Activated CD4-positive, alpha-beta memory T cell treated with anti-CD3 and anti-CD28 coated beads, Interleukin-2, amount 10 ng/mL, durations not matched to agents 7 days and 5 days (primary cell): ENCODE measurements at places on chromosomes 1 and 21.

DNA sequence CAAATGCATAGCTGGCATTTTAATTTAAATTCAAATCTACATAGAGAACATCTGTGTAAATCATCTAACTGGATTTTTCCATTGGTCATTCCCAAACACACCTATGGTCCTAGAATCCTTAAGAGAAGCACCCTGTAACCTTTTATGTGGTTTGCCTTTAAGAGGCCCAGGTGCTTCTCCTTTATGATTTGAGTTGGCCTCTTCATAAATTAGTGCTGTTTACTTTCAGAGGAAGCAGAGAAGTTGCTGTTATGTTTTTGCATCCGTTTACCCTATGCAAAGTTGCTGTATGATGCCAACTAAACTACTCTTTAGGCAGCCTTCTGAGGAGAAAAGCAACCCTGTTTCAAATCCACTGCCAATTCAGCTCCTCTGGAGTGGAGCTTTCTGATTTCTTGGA is 193.8 kb downstream of the HS2ST1 start:
- no peak overlapping the region for H3K4me3 ChIP-seq
- no peaks in the 10 kb centered on the region for H3K4me1 ChIP-seq
- no peaks in the 10 kb centered on the region for H3K27me3 ChIP-seq
- no peak overlapping the region for H3K27ac ChIP-seq
- DNase-seq, result no peak
- H3K36me3 ChIP-seq, result no peaks in the 10 kb centered on the region

GRCh38 chr21:45135122-45135521 is 60.7 kb downstream of the ADARB1 start:
- no peak for DNase-seq
- no peak overlapping the region for H3K27ac ChIP-seq
- peaks cover 17% of the 10 kb centered on the region for H3K4me1 ChIP-seq
- no peak overlapping the region for H3K4me3 ChIP-seq
- peaks cover 10% of the 10 kb centered on the region for H3K36me3 ChIP-seq
- H3K27me3 ChIP-seq, result no peaks in the 10 kb centered on the region

GRCh38 chr21:28699596-28700259 is 292.9 kb downstream of the LTN1 start:
- no peaks in the 10 kb centered on the region for H3K27me3 ChIP-seq
- no peak for DNase-seq
- peaks cover 10% of the 10 kb centered on the region for H3K36me3 ChIP-seq
- no peaks in the 10 kb centered on the region for H3K4me1 ChIP-seq
- H3K4me3 ChIP-seq, result no peak overlapping the region
- H3K27ac ChIP-seq, result no peak overlapping the region

DNA sequence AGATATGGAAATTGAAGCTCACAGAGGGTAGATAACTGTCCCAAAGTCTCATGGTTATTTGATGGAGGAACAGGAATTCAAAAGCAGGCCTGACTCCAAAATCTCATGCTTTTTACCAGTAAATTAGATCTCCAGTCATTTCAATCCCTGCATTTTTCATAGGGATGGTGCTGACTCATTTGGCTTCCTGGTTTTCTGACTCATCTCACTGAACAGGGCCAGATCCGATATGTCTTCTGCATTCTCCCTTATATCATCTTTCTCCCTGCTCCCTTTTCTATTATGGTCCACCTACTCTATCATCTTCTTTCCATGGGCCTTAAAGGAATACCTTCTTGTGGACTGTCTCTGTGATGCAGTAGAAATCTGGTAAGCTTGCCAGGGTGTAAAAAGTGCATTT is 187.2 kb downstream of the FGGY start:
- no peaks in the 10 kb centered on the region for H3K27me3 ChIP-seq
- H3K36me3 ChIP-seq, result no peaks in the 10 kb centered on the region
- DNase-seq, result no peak
- peaks cover 23% of the 10 kb centered on the region for H3K4me1 ChIP-seq
- H3K4me3 ChIP-seq, result no peak overlapping the region
- no peak overlapping the region for H3K27ac ChIP-seq

- no peaks in the 10 kb centered on the region for H3K27me3 ChIP-seq
- no peak overlapping the region for H3K4me3 ChIP-seq
- no peaks in the 10 kb centered on the region for H3K36me3 ChIP-seq
These were observed 121.2 kb upstream of the KCNJ6 start for GRCh38 chr21:38037416-38037815.

DNA sequence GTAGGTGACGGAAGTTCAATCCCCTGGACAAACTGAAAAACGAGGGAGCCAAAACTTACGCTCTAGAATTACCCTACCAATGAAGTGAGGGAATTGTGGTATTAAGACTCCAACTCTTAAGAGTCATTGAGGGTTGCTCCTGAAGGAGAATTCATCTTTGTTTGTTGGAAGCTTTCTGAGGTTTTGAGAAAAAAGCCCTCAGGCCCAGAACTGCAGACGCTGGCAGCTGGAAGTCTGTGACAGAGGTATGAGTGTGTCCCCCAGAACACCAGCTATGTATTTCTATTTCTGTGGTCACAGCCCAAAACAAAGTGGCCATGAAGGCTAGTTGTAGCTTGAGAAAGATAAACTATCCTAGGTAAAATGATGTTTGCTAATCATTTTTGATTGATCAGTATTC is 438.8 kb upstream of the B3GALT2 start:
- peaks cover 3% of the 10 kb centered on the region for H3K36me3 ChIP-seq
- H3K4me1 ChIP-seq, result no peaks in the 10 kb centered on the region
- no peak overlapping the region for H3K4me3 ChIP-seq
- DNase-seq, result no peak
- H3K27ac ChIP-seq, result no peak overlapping the region
